ENCODE measurements at places on chromosomes 1 and 21. TPM values are rescaled to one million over a fixed set of nuclear protein-coding genes. Genes with fewer than 3 reads are reported as not detected.

DNA sequence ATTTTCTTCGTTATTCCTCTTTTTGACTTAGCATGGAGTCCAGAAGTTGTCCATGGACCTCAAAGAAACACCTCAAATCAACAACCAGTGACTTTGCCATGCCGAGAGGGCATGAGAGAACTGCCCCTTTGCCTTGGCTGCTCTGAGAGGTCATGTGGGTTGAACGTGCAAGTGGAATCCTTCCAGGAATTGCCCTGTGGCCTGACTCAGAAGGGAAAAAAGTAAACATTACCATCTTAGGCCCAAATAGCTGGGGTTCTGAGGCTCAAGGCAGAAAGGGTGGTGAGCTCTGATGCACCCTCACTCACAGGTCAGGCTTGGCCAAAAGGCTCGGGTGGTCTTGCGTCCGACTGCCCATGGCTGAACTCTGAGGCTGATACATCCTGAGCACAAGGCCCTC, 15.1 kb downstream of the STUM start:
- no peak for DNase-seq

The NEK2 gene
- total RNA-seq = 100 TPM

The ADPRS gene
- total RNA-seq = 53.9 TPM

The OLFML3 gene
- 9.7 TPM for total RNA-seq

The OR14A16 gene
- total RNA-seq = not detected

The QSOX1 gene
- total RNA-seq = 62.4 TPM

DNA sequence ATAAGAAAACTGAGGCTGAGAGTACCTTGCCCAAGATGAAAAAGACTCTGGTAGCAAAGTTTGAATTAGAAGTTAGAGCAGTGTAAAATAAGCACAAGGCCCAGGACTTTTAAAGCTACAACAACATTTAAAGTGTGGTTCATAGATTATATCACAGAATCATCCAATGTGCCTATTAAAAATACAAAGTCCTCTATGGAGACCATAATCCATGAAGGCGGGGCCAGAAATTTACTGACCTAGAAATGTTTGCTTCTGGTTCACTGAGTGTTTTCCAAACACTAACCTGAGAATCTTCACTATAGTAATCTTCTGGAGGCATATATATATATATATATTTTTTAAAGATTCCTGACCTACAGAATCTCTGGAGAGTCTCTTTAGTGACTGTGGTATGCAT, 12.3 kb downstream of the DEPDC1 start:
- DNase-seq = no peak

DNA sequence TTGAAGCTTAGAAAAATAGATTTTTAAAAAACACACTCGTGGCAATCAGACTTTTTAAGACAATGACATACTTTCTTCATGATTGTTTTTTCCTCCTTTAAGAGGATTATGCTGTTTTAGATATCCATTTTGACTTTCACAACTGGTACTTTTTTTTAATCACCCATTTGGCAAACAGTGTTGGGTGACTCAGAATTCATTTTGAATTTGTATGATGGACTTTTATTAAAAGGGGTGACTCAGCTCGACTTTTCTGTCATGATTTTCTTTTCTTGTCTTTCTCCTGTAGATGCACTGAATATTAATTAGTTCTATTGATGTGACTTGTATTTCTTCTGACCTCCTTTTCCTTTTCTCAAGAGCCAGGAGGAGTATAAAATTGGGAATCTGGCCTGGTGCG, 44.7 kb downstream of the FMN2 start:
- DNase-seq = no peak

GRCh38 chr1:33043267-33044092, 6.8 kb upstream of the AK2 start:
- peak; percentile 42 for DNase-seq

The MFAP2 gene
- total RNA-seq = 16.9 TPM
